Activated CD4-positive, alpha-beta T cell treated with anti-CD3 and anti-CD28 coated beads for 24 hours (primary cell): ENCODE measurements at places on chromosomes 1 and 21.

DNA sequence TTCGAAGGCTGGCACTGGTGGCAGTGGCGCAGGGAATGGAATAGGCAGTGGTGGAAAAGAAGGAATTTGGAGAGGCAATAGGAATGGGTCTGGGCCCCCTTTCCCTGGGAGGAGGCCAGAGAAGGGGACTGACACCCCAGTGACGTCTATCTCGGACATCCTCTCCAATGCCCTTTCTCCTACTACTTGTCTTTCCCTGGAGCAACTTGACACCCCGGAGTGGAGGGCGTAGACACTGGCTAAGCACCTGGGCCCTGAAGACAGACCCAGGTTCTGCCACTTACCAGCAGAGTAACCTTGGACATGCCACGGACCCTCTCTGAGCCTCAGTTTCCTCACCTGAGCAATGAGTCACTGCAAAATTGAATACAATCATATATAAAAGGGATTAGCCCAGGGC is 86.8 kb downstream of the CAMK2N1 start:
- DNase-seq, result no peak

GRCh38 chr1:15625056-15625917 is 8.0 kb downstream of the DDI2 start:
- DNase-seq, result no peak

- no peak for DNase-seq
Measured at GRCh38 chr21:23955135-23955843, 1652.0 kb downstream of the MRPL39 start.

- DNase-seq, result no peak
Measured at GRCh38 chr21:36210779-36211659, 54.4 kb downstream of the DOP1B start.

DNA sequence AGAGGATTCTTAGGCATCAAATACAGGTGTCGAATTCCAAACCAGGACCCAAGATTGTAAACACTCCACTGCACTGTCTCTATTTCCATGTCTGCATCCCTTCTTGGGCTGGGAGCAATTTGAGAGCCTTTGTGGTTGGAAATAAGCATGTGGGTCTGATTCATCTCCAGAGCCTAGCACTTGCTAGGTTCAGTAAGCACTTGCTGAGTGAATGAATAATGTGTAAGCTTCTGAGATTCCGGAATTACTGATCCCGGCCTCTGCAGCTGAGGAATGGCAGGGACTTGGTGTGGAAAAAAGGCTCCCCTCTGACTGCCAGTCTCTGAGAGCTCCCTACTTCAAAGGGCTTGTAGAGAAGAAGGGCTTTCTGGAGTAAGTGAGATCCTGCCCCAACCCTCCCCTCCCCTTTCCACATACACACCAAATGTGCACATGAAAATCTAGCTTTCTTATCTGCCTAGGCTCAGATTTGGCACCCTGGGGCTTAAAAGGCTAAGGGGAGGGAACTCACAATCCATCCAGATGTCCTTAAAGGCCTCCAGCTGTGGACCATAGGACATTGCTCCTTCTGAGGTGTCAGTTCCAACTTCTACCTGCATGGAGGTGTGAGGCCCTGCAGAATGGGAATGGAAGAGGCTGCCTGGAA is 39.6 kb upstream of the TRABD2B start:
- DNase-seq, result no peak

DNA sequence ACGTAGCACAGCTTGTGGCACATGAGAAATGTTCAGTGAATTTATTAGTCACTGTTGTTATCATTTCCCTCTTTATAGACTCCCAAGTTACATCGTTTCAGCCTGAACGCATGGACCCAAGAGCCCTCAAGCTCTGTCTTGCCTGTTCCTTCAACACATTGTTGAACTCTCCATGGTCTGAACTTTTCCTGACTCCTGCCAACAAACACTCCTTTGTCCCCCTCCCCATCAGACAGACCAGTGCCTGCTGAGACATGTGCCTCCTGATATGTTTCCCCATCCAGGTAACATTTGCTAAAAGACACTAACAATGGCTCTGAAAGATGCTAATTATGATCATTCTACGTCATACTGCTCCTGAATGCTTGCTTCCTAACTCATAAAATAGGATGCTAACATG is 108.7 kb upstream of the NFIA start:
- DNase-seq, result no peak

GRCh38 chr1:102970496-102971078 is 137.7 kb downstream of the COL11A1 start:
- DNase-seq, result no peak

DNA sequence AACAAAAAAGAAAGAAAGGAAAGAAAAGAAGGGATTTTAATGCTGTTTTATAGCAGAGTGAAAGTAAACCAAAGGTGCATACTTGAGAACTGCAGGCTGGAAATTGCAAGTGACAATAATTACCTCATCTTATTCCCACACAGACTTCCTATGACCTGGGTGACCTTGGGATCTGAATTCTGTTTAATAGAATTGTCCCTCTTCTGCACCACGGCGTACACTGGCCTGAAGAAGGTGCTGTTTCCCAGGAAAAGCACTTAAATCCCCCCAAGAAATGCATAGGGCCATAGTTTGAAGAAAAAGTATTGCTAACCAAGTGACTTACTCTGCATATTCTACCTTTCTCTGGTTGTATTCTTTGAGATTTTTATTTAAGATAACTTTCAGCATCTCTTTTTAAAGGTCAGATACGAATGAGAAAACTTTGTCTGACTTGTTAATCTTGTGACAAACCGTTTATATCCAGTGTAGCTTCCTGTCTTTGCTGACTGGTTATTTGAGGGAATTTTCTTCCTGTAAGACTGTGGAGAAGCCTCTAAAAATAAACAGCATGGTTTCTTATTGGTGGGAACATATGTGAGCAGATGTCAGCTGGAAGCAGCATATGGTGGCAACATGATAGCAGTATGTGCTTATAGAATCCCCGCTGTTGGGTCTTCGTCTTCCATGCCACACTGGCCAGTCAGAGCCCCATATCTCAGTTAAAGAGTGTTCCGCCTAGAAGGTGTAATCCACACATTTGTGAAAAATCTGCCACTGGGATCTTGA is 16.3 kb downstream of the TGFB2 start:
- no peak for DNase-seq

DNA sequence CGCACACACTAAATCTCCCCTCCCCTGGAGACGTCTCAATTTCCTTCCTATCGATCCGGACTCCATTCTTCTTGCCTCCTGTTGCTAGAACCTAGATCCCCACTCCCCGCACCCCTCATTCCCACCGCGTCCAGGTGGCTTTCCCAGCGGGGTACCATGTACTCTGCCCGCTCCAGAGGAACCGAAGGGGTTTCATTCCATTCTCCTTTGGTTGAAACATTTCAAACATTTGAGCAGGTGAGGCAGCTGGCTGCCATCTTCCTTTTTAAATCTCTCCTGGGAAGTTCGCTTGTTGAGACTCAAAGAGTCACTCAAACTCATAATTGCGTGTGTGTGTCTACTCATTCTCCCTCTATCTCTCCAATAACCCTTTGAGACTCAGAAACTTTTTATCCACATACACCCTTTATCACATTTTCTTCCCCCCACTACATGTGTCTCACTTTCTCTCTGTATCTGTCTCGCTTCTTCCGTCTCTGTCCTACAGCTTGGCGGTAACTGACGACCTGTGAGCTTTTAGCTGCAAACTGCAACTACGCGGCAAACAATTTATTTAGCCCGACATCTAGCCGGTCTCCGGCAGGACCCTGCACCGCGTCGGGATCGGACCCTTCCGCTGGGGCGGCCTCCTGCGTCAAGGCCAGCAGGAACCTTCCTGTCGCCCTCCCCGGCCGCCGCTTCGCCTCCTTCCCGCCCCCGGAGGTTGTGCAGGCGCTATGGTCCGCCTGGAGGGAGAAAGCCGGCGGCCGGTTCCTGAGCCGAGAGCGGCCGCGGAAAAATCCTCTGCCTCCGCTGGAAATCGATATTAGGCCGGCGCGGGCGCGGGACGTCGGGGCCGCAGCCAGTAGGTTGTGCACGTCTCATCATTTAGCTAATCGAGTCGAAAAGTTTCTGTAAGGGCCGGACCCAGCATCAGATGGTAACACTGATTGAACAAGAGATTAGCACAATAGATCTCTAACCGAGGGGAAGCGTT is 3.0 kb upstream of the FOXD3 start:
- DNase-seq, result no peak

DNA sequence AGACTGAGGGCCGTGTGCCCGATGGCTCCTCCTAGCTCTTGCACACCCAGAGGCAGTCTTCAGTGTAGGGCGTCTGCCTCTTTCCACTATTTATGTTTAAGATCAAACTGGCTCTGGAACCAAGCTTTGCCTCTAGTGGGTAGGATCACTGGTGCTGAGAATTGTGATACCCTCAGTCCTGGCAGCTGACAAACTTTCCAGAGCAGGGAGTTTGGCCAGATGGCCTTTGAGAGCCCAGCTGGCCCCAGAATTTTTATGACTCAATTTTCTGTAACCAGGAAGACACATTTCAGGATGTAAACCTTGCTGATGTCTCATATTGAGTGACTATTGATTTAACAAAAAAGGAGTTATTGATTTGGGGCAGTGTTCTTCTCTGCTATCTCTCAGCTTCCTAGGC is 6.7 kb downstream of the COQ8A start:
- DNase-seq, result no peak

DNA sequence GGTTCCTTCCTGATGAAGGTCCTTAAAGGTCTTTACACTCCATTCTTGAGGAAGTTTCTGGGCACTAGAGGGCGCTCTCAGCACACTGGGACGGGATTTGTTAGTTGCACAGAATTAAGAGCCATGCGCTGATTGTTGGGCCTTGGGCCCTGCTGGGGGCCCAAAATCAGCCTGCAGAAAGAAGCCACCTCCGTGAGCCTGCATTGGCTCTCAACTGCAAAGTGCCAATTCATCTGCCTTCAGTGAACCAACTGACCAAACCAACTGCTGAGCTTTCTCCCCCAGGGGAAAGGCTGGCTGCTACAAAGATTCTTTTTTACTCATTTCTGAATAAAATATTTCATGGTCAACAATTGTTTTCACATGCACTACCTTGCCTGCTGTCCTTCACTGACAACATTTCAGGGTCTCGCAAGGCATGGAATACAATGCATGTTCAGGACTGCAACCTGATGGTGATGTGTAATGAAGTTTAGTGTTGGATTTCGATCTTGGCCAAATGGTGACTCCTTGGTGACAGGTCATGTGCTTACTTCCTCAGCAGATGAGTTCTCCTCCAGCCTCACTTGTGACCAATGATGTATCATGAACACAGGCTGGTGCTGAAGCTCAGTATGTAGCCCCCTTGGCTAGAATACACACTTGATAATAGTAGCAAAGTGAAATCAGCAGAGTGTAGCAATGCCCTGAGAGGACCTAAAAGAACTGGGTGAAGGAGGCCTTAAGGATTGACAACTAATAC is 45.7 kb upstream of the PRDX6 start:
- peak; percentile 88 for DNase-seq

DNA sequence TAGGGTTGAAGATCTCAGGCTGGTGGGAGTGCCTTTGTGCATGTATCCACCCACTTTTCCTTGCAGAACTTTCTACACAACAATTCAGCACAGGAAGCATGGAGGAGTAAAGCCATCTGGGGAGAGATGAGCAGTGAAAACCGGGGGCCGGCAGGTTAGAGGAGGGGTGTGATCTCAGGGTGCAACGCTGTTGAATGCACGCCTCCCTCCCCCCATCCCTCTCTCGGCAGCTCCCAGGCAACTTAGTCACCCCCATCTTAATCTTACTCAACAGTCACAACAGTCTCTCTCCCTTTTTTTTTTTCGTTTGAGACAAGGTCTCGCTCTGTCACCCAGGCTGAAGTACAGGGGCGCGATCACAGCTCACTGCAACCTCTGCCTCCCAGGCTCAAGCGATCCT is 16.6 kb upstream of the ABCG1 start:
- DNase-seq, result no peak

- no peak for DNase-seq
Measured at GRCh38 chr21:30629200-30629599, 5.8 kb upstream of the KRTAP20-2 start.

- DNase-seq, result no peak
Measured at GRCh38 chr1:224435318-224435763, 744 bp upstream of the WDR26 start.

DNA sequence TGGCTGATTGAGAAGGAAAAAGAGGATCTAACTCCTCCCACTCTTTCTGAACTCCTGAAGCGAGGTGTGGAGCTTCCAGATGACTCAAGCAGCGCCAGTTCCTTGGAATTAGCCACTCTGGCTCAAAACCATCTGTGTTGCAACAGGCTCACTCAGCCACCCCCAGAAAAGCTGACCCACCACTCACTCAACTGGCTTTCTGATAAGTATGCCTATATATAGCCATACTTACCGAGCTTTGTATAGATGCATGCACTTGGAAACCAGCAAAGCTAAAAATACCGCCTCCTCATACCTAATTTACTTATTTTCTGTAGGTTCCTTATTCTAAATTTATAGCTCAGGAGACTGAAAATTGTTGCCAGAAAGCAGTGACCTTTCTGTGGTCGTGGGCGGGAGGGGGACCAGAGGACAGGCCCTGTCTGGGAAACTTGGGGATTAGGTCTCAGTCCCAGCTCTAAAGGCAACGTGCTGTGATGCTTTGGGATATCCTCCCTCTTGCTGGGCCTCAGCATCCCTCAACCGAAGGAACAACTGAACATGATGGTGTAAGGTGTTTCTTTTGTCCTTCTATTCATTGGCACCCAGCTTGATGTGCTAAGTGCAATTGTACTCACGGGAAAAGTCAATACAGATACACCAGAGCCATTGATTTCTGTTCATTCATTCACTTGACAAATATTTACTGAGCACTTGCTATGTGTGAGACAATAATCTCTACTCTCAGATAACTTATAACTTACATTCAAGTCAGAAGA is 65.7 kb downstream of the NENF start:
- DNase-seq, result no peak

DNA sequence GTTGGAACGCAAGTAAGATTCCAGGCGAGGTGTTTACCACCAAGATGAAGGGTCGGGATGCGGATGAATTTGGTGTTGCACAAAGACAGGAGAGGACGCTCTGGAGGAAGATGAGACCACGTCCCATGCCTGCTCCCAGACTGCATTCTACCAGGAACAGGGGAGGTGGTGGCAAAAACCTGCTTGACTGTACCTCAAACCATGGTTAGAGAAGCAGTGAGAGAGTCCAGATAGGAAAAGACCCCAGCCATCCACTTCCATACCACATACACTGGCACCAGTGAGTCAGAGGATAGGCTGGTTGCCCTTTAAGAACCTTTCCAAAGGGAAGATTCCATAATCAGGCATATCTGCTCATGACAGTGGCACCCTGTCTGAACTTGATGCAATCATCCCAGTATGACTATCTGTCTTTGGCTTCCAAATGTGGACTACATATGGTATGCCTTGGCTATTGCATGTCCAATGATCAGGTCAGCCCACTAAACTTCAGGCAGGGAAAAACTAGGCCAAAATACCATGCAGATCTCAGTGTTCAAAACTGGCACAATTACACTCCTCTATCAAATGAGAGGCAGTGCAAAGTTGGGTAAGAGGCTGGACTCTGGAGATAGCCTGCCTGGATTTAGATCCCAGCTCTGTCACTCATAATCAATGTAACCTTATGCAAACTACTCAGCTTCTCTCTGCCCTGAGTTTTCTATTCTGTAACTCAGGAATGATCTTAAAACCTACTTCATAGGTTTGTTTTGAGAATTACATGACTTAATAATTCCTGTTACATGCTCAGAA is 20.6 kb downstream of the NPR1 start:
- DNase-seq, result no peak
